ENCODE measurements at places on chromosomes 5 and 9.

DNA sequence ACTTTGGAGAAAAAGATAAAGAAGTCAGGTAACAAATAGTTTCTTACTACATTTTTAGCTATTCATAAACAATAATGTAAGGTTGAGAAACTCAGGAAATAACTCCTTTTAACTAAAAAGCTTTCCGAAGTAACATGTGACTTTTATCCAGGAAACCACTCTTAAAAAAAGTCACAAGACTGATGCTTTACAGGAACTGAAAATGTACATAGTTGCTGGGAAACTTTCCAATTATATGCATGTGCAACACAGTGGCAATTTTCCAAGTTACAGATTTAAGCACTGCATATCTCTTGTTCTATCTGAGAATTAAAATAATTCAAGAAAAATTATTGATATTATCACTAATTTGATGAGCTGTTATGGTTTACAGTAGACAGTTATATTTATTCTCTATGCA lies 105.2 kb downstream of the CDH10 start:
- DNase-seq: no peak

- no peak for DNase-seq
Measured at GRCh38 chr5:67806654-67807438, 408.7 kb upstream of the PIK3R1 start.

- DNase-seq: no peak
Measured at GRCh38 chr5:9869616-9870288, 239.6 kb upstream of the TAS2R1 start.

- no peak for DNase-seq
Measured at GRCh38 chr9:114275246-114276004, 47.5 kb upstream of the ORM1 start.

- DNase-seq: no peak
Measured at GRCh38 chr9:76453785-76454184, 5.2 kb upstream of the GCNT1 start.

GRCh38 chr9:129596541-129597331 lies 24.2 kb downstream of the C9orf50 start:
- DNase-seq: no peak

GRCh38 chr5:68116868-68117411 lies 98.6 kb upstream of the PIK3R1 start:
- no peak for DNase-seq

DNA sequence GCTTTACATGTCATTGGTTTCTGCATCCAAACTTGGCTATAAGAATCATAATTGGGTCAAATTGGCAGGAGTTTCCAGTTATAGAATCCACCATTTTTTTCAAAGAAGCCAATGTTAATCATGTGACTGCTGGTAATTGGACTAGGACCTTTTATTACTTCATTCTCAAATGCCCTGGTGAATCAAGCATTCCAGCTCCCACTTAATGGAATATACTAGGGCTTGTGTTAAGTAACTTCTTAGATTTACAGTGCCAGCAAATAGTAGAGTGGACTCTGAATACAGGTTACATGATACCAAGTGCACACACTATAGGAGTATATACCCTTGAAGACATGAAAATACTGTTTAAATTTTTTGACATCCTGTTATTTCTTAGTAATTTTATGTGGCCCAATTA lies 96.7 kb downstream of the NUDT12 start:
- no peak for DNase-seq

- DNase-seq: no peak
Measured at GRCh38 chr5:152527358-152528052, 122.4 kb upstream of the NMUR2 start.

- DNase-seq: no peak
Measured at GRCh38 chr5:79936002-79936645, 54.9 kb downstream of the MTX3 start.

GRCh38 chr5:103562453-103563157 lies at the start of gene NUDT12:
Gene NUDT12, minus strand, starts transcription at chr5:103562789. Its CDS starts 2,541 bp downstream, at chr5:103560248.
- DNase-seq: peak; percentile 54

- DNase-seq: no peak
Measured at GRCh38 chr5:14241141-14241540, 98.0 kb downstream of the TRIO start.

DNA sequence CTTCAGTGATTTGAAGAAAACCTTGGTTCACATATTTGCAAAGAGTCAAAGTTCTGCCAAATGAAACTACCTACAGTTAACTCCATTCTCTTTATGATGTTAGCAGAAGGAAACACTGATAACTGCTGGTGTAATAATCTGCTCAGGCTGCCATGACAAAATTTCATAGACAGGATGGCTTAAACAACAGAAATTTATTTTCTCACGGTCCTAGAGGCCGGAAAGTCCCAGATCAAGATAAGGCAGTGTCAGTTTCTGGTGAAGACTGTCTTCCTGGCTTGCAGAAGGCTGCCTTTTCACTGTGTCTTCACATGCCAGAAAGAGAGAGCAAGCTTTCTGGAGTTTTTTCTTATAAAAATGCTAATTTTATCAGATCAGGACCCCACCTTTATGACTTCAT lies 102.4 kb upstream of the PARP8 start:
- no peak for DNase-seq

DNA sequence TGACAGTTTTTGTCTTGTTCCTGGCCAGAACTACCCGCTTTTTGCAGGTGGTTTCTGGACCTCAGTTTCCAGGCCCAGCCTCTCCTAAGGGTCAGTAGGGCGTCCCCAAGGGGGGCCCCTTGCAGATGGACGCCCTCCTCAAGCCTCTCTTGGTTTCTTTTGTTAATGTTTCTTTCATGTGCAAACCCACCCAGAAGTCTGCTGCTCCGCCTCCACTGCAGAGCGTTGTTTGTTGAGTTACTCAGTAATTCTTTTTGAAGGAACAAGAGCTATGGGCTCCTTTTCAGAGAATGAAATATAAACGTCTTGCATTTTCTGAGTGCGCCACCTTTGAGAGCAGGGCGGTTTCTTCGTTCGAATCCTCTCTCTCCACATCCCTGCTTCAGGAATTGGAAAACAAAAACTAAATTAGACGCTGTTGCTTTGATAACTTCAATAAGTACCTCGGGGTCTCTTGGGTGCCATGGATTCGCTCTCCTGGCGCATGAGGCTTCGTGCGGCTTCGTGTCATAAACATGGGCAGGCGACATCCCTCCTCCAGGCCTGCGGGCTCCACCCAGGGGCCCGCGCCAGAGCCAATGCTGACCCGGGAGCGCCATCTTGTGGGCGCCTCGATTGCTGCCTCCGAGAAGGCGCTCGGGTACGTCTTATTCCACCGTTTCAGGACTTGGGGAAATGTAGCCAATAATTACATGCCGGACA lies 38.3 kb upstream of the CKMT2 start:
- peak; percentile 77 for DNase-seq

- no peak for DNase-seq
Measured at GRCh38 chr5:96344678-96345577, 88.1 kb downstream of the PCSK1 start.

DNA sequence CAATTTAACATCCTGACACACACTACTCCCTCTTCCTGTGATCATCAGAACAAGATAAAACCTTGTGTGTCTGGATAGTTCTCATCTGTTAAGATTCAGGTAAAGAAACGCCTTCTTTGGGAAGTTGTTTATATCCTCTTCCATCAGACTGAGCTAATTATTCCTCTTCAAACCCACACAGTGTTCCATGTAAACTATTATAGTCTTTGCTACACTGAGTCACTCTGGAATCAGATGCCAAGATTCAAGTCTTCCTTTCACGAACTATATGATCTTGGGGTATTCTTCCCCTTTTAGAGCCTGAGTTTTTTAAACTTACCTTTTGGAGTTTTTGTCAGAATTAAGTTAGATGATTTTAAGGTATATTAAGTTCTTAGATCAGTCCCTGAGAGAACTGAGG lies 2.0 kb downstream of the OR1J1 start:
- no peak for DNase-seq

- no peak for DNase-seq
Measured at GRCh38 chr5:42387563-42387962, 35.7 kb upstream of the GHR start.

DNA sequence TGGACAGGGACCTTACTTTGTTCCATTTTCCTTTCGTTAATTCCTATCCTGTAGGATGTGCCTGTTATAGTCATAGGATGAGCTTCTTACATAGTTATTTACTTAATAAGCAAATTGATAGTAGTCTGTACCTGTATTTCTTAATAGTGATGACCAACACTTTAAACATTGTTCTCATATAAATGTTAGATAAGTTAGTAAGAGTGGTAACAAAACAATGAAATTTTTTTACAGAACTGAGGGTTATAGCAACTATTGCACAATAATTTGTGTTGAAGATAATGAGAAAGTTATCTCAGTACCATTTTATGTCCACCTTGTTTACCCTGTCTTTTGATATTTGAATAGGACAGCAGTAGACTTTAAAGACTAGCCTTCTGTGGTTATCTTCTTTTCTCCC lies 162.9 kb upstream of the ELL2 start:
- DNase-seq: no peak

GRCh38 chr5:78738693-78739300 lies 90.2 kb upstream of the LHFPL2 start:
- DNase-seq: no peak

GRCh38 chr9:77587851-77588250 lies 60.3 kb downstream of the GNA14 start:
- no peak for DNase-seq

DNA sequence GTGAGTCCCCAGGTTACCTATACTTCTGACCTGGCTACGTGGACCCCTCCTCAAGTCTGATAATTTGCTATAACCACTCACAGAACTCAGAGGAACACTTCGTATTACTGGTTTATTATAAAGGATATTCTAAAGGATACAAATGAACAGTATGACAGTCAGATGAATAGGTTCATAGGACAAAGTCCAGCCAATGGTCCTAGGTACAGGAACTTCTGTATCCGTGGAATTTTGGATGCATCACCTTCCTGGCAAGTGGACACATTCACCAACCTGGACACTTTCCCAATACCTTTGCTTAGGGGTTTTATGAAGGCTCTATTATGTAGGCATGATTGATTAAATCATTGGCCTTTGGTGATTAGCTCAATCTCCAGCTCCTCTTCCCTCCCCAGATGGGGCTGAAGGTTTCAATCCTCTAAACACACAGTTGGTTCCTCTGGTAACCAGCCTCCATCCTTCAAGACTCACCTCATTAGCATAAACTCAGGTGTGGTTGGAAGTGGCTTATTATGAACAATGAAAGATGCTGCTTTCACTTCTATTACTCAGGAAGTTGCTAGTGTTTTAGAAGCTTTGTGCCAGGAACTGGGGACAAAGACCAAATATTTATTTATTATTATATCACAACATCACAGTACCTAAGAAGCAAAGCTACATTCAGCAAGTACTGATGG lies 149.6 kb upstream of the ELL2 start:
- DNase-seq: no peak

DNA sequence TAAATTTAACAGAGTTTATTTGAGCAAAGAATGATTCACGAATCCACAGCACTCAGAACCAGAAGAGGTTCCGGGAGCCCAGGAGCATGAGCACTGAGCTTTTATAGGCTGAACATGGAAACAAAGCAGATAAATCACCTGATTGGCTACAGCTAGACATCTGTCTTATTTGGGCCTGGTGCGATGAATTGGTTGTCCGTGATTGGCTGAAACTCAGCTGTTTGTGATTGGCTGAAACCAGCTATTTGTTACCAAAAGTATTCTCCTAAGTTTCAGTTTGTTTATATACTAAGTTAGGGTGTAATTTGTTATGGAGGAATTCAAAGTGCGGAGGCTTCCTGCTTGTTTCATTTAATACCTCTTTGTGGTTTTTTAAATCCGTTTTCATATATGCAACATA lies 15.8 kb upstream of the LCP2 start:
- DNase-seq: no peak

DNA sequence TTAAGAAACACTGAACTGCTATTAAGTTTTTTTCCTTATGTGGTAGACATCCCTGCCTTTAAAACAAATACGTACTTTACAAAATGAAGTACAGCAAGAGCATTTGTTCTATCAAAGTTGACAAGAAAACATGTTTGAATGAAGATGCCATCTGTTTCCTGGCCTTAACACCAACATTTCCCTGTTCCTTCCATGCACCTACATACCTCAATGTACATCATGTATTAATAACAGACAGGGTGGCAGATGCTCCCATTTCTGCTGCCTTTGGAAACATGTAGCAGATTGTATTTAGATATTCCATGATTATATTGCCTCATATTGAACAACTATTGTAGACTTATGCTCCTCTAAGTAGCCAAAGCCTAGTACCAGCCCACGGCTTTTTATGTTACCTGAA lies 104.4 kb downstream of the PJA2 start:
- no peak for DNase-seq

- DNase-seq: no peak
Measured at GRCh38 chr9:78769690-78770089, 472.8 kb downstream of the PSAT1 start.

- no peak for DNase-seq
Measured at GRCh38 chr9:99265691-99266090, 43.6 kb downstream of the SEC61B start.

GRCh38 chr5:93512799-93513198 lies 68.2 kb downstream of the NR2F1-AS1 start:
- no peak for DNase-seq

GRCh38 chr9:130347931-130348330 lies 82.4 kb downstream of the HMCN2 start:
- no peak for DNase-seq

- no peak for DNase-seq
Measured at GRCh38 chr5:14676320-14676719, 11.8 kb downstream of the OTULIN start.

- no peak for DNase-seq
Measured at GRCh38 chr5:1670351-1670750, 129.3 kb downstream of the MRPL36 start.

GRCh38 chr5:100615362-100615761 lies 80.2 kb downstream of the FAM174A start:
- DNase-seq: no peak
